Activated CD8-positive, alpha-beta memory T cell treated with anti-CD3 and anti-CD28 coated beads, Interleukin-2, amount 10 ng/mL, durations not matched to agents 7 days and 5 days (primary cell): ENCODE measurements at places on chromosomes 4 and X.

GRCh38 chr4:48944756-48945241 lies 38.2 kb upstream of the OCIAD2 start:
- DNase-seq, result peak; percentile 71

DNA sequence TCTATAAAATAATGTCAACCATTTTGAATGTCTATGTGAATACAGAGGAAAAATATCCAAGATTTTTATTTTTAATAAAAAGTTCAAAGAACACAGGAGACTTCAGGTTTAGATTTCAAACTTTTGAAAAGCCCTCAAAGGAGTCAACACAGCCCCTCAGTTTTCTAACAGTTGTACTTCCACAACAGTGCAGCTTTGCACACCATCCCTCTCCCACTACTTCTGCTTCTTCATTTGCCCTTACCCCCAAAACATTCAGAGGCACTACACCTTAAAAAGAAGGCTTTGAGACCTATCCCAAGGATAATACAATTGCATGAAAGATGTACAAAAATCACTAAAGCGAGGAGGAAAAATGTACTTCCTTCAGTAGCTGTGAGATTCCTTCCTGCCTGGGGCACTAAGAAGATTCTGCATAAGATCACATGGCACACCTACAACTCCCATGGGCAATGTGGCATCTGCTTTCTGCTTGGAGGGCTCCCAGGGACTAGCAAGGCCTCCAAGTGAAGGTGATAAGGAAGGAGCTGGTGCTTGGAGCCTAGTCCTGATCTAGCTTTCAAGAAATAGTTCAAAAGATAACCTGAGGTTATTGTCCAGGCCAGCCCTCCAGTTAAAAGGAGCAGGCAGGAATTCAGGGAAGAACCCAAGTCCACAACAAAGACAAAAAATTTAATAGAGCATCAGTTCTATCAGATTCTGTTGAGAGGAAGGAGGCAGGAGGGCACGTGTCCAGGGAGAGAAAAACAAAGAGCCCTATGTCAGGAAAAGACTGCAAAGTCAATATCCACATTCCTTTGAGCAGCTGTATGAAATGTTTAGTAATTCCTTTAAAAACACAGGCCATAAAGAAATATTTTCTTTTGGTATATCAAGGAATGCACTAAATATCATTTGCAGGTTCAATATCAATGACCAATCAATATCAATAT lies 19.1 kb downstream of the ARAP2 start:
- no peak for DNase-seq

DNA sequence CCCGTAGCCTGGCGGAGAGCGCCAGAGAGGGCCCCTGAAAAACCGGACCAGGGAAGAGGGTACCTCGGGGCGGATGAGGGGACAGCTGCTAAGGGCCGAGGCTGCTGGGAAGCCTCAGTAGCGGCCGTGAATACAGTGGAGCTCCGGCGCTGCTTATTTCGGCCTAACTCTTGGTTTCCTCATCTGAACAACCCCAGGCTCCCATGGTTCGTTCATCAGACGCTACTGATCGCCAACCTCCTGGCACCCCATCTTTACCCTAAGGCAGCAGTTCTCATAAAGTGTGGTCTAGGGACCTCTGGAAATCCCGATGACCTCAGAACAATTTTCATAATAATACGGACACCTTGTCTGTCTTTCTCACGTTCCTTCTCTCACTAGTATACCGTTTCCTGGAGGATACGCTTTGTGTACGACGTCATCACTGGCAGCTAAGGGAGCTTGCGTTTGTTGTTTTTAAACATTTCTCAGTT lies 645 bp upstream of the RAB28 start:
- no peak for DNase-seq

GRCh38 chr4:179352221-179352620 lies 1910.0 kb upstream of the AGA start:
- DNase-seq, result no peak

DNA sequence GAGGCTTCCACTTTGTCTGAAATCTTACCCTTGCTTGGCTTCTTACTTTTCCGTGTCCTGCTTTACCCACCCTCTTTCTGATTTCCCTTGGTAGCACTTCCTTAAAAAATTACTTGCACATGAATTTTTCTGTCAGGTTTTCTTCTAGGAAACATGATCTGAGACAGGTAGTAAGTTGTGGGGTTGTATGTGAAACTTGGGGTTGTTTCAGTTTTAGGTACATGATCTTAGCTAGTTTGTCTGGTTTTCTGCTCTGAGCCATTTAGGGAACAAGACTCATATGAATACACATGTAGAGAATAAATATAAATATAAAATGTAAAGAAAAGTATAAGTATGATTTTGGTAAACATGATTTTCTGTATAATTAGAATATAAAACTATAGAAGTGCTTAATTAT lies 17.4 kb upstream of the ARMCX2 start:
- no peak for DNase-seq

DNA sequence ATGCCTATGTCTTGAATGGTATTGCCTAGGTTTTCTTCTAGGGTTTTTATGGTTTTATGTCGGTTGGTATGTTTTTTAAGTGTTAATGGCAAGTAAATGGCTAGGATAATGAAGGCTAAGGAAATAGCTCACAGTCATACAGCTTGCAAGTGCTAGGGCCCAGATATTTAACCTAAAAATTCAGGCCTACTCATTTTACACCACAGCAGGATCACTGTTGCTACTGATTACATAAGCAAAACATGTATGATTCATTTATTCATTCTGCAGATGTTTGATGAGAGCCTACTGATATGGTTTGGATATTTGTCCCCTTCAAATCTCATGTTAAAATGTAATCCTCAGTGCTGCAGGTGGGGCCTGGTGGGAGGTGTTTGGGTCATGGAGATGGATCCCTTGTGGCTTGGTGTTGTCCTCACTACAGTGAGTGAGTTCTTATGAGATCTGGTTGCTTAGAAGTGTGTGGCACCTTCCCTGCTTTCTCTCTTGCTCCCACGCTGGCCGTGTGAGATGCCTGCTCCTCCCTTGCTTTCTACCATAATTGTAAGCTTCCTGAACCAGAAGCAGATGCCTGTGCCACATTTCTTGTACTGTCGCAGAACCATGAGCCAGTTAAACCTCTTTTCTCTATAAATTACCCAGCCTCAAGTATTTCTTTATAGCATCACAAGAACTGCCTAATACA lies 175.5 kb downstream of the MAPK10 start:
- DNase-seq, result no peak

GRCh38 chrX:150504397-150505182 lies 63.8 kb upstream of the MTM1 start:
- no peak for DNase-seq

- DNase-seq, result no peak
These were observed 43.1 kb upstream of the FGF2 start for GRCh38 chr4:122783301-122784215.

DNA sequence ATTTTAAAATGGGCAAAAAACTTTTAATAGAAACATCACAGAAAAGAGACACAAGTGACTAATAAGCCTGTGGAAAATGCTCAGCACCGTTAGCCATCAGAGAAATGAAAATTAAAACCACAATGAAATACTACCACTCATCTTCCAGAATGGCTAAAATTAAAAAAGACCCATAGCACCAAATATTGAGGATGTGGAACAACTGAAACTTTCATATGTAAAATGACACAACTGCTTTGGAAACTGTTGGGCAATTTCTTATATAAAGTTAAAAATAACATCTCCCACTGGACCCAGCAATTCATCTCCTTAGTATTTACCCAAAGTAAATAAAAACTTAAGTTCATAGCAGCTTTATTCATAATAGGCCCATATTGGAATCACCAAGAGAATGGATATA lies 94.2 kb downstream of the TENM3 start:
- no peak for DNase-seq

DNA sequence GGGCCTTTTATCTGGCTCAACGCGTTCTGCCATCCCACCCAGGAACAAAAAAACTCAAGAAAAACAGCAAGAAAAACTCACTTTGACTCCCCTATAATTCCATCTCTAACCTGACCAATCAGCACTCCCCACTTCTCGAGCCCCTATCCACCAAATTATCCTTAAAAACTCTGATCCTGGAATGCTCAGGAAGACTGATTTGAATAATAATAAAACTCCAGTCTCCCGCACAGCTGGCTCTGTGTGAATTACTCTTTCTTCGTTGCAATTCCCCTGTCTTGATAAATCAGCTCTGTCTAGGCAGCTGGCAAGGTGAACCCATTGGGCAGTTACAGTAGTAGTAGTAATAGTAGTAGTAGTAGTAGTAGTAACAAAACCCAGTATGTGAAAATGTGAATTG lies 165.7 kb upstream of the CASK start:
- no peak for DNase-seq

DNA sequence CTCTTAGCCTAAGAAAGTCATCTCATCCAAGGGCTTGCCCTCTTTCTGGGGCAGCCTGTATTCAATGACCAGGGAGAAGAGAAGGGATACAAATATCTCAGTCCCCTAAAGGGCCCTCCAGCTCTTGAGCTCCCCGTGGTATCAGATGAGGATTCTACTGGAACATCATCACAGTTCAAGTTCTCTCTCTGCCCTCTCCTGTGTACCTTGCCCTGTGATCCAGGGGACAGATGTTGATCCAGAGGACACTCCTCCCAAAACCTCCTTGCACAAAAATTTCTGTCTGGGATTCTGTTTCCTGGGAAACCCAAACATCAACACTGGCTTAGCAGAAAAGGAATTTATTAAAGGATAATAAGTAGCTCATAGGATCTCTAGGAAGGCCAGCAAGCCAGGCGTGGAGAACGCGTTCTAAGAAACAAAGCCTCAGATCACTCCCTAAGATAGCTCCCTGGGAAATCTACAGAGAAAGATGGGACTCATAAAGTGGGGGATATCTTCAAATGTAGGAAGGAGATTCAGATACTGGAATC lies 296.3 kb upstream of the KLF3 start:
- no peak for DNase-seq

- no peak for DNase-seq
These were observed 136.9 kb upstream of the ZIC3 start for GRCh38 chrX:137428766-137429591.

GRCh38 chr4:4727536-4727935 lies 131.9 kb upstream of the MSX1 start:
- DNase-seq, result no peak

DNA sequence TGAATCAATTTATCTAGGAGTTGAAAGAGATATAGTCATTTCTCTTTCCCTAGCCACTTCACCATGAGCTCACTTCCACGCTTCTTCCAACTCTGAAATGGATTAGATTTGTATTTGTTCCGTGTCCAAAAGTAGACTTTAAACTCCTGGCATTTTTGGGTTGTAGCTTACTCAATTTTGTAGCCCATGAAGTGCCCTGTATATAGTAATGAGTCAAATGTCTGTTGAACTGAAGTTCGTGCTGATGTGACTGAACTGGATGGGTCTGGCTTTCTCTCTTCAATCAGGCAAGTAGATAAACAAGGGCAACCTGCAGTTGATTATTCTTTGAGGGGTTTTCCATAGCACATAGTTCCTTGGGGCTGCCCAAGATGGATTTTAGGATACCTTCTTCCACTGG lies 450.6 kb downstream of the SH2D1A start:
- DNase-seq, result no peak

- no peak for DNase-seq
These were observed 49.7 kb upstream of the KLHL8 start for GRCh38 chr4:87270144-87270543.

GRCh38 chr4:41212616-41213203 lies 1.6 kb downstream of the APBB2 start:
- DNase-seq, result no peak

DNA sequence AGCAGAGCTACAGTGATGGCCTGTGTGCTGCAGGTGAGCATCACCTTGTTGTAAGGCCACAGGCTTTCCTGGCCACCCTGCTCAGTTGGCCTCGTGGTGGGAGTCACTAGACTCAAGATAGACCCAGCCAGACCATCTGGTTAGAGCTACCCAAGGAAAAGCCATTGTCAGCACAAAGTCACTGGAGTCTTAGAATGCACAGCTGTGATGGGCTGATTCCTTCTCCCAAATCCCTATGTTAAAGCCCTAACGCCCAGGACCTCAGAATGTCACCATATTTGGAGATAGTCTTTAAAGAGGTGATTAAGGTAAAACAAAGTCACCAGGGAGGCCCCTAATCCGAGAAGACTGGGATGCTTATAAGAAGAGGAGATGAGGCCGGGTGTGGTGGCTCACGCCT lies 173.4 kb downstream of the DHRSX start:
- no peak for DNase-seq

- DNase-seq, result no peak
These were observed 43.4 kb downstream of the ADRA2C start for GRCh38 chr4:3809451-3810110.

GRCh38 chrX:39476604-39477021 lies 621.1 kb downstream of the BCOR start:
- DNase-seq, result no peak

DNA sequence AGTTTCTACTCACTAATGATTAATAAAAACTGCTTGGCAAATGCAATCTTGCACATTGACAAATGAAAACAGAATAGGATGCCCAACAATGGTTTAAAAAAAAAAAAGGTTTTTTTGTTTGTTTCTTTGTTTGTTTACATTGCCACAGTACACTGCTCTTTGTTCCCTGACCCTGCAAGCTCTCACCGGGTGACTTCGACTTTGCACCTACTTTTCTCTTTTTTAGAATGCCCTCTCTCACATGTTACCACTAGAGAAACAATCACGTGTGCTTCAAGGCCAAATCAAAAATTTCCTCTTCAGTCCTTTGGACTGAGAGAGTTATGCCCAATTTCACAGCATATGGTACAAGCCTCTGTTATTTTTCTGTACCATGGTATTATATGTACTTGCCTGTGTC lies 101.5 kb downstream of the DMD start:
- DNase-seq, result no peak

GRCh38 chrX:108022491-108023089 lies 22.3 kb upstream of the VSIG1 start:
- no peak for DNase-seq

GRCh38 chrX:13489454-13489853 lies 79.9 kb upstream of the EGFL6 start:
- DNase-seq, result no peak
